ENCODE measurements at places on chromosomes 13 and 19.
A peak's percentile ranks its signal among the peaks of the same experiment; 100 is the strongest.

DNA sequence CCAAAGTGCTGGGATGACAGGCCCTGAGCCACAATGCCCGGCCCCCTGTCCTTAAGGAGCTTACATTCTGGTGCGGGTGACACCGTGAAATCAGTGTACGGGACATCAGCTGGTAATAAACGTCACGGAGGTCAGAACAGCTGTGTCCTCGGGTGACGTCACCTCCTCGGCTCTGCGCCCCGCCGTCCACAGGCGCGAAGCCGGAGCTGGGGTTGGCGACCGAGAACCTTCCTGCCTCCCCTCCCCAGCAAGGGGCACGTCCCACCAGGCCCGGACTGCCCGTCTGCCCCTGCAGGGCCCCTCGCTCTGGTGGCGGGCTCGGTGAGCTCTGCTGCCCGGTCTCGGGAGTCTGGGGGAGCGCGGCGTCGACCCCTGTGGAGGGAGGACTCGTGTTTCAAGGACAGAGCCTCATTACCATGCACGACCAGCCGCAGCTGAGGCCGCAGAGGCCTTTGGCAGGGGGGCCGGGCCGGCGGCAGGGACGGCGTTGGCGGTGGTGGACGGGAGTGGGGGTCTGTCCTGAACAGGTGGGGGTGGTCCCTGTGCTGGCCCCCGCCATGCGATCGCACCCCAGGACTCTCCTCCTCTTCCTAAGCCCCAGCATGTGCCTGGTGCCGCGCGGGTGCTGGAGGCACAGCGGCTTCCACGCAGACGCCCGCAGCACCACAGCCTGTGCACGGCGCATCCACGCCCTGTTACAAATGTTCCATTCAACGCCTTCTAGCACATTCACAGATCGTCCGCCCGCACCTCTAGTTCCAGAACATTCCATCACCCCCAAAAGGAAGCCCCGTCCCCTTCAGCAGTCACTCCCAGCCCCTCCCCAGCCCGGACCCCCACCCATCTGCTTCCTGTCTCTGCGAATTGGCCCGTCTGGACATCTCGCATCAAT, 5.4 kb downstream of the LINGO3 start:
- DNase-seq, result peak; percentile 64

DNA sequence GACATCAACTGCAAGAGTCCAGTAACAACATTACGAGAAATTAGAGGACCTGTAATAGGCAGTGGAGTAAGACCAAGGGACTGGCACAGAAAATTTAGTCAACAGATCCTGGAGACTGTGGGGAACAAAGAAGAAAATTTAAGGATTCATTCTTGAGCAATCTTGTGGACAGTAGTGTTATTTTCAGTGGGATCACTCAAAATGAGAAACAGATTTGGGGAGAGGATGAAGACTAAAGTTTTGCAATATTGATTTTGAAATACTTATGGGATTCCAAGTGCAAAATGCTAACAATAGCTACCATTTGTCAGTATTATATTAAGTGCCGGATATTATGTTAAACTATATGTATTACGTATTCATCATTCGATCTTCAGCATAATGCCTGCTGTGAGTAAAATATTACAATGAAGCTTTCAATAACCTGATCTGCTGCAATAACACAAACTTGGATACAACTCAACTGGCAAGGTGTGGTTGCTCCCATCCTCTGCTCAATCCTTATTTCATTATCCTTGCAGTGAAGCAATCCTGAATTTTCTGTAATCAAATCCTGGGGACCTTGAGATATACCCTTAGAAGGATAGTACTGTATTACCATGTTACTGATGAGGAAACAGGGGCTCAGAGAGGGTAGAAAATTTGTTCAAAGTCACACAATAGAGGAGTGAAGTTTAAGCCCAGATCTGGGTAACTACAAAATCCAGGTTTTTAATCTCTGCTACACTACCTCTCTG, 84.2 kb downstream of the SACS start:
- no peak for DNase-seq

DNA sequence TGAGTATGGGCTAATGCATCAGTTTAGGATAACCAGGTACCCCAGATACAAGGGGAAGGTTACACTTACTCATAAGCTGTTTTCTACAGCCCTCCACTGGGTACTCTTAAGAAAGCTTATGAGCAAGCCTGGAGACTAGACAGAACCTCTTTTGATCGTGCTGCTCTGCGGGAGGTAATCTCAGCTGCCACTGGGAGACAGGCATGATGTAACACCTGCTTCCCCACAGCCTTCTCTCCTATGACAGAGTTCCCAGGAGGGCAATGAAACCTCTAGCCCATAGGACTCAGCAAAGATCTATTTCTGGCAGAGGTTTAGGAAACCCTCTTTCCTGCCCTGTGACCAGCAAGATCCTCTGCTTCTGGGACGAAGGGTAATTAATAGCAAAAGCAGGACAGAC, 65.6 kb downstream of the WASF3 start:
- DNase-seq, result peak; percentile 64

GRCh38 chr19:54473071-54473891, at the start of gene CDC42EP5:
Gene CDC42EP5, minus strand, starts transcription at chr19:54473296. Its CDS starts 7,749 bp downstream, at chr19:54465547.
- DNase-seq, result peak; percentile 92
